ENCODE measurements at places on chromosomes 1 and 21. TPM values are rescaled to one million over a fixed set of nuclear protein-coding genes. Genes with fewer than 3 reads are reported as not detected.

Gene KCNT2
- 2.0 TPM for polyA plus RNA-seq

Gene ALPL
- polyA plus RNA-seq = 13.8 TPM

Gene ZBED6
- 0.92 TPM for polyA plus RNA-seq

Gene ZNF644
- polyA plus RNA-seq = 7.4 TPM

Gene RCAN1
- 49.9 TPM for polyA plus RNA-seq

Gene PCP4
- polyA plus RNA-seq = 45.1 TPM

Gene NBPF10
- polyA plus RNA-seq = 0.12 TPM

Gene KCNJ9
- polyA plus RNA-seq = 19.0 TPM

Gene SLC44A3
- polyA plus RNA-seq = 3.9 TPM

Gene LHX4
- 0.19 TPM for polyA plus RNA-seq

Gene AHCTF1
- 6.7 TPM for polyA plus RNA-seq

Gene PKP1
- 0.24 TPM for polyA plus RNA-seq

Gene OR14K1
- polyA plus RNA-seq = not detected

GRCh38 chr1:109807402-109807801 is 43.7 kb upstream of the EPS8L3 start:
- no peak for DNase-seq

DNA sequence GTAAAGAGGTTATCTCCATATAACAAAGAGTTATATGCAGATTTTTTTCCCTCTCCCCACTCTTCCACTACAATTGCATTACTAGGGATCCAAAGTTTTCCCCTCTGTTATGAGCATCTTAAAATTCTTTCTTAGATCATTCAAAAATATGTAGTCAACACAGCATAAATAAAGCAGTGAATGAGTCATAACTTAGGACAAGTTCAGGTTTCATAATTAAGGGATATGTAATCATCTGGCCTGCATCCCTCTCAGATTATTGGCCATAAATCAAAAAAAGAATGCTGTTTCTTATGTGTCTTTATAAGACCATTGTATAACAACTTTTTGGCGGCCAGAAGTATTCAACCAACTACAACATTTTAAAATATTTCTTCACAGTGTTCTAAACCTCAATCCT is 1526.1 kb downstream of the KCNT2 start:
- DNase-seq = no peak

- DNase-seq = no peak
Measured at GRCh38 chr1:158020886-158021620, 27.6 kb downstream of the KIRREL1 start.

DNA sequence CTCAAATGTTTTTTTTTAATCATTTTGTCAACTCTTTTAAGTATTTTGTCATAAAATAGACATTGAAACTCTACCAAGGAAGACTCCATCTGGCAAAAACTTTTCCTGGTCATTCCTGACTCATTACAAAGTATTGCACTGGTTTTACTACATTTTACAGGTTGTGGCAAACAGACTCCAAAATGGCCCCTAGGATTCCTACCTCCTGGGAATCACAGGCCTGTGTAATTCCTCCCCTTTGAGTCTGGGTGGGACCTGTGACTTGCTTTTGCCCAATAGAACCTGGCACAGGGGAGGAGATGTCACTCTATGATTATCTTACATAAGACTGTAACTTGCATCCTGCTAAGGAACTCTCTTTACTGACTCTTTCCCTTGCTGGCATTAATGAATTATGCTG is 123.6 kb upstream of the KCNJ6 start:
- no peak for DNase-seq

DNA sequence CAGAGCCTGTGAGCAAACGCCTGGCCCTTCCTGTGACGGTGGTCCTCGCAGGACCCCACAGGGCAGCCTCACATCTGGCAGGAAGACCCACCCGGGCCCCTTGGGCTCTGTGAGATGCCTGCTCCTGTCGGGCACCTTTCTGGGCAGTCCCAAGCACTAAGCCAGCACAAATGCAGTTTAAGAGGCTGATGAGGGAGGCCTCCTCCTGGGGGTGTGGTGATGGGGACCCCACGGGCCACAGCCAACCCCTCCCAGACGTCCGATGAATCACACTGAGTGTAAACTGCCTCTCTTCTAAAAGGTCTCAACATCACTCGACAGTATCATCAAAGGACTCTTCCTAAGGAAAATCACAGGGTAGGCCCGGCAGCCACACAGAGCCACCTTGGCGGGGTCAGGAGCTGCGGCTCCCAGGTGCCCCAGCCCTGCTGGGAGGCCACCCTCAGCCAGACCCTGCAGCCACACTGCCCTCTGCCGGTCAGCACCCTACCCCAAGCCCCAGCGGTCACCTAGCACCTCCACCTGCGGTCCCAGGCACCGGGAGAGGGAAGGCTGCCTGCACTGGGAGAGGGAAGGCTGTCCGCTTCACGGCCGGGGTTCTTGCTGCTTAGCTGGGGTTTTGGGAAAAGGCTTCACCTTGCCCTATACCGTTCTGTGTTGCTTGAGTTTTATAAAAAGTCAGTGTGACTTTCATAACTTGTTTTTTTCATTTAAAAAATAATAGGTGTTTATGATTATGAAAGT is 3.9 kb upstream of the PRKCZ start:
- DNase-seq = no peak

DNA sequence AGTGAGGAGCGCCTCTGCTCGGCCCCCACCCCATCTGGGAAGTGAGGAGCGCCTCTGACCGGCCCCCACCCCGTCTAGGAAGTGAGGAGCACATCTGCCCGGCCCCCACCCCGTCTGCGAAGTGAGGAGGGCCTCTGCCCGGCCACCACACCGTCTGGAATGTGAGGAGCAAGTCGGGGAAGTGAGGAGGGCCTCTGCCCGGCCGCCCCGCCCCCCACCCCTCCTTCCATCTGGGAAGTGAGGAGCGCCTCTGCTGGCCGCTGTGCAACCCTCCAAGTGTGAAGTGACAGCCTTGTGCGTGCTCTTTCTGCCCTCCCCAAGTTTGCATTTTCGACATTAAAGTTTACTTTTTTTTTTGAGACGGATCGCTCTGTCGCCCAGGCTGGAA is 5.1 kb upstream of the ZZZ3 start:
- DNase-seq = no peak

DNA sequence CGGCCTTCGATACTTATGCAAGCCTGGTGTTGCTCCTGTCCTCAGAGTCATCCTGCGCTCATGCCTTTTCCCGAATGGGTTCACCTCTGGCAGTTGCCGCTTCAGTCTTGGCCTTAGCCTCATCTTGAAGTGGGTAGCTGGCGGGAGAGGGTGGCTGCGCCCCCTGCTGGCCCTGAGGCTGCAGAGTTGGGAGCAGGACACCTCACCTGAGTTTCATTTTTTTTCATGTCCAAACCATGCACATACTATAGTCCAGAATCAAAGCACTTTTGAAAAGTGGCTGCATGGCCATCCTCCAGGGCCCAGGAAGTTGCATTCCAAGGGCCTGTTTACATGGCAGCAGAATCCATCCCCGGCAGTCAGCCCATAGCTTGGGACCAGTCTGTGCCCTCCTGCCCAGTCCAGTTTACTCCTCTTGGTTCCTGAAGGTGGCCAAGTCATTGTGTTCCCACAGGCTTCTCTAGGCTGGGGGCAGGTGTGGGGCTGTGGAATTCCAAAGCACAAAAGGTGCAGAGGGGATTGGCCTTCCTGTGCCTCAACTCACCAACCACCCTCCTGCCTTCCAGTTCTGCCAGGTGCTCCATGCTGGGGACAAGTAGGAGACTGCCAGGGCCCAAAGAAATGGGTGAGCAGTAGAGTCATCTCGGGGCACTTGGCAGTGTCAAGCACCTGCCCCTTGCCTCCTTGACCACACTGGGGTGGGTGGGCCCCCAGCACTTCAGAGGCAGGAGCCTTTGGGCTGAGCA is 44.0 kb downstream of the YARS1 start:
- peak; percentile 88 for DNase-seq

- DNase-seq = no peak
Measured at GRCh38 chr1:230206207-230206606, 139.2 kb downstream of the GALNT2 start.

- no peak for DNase-seq
Measured at GRCh38 chr1:2067981-2068380, 17.8 kb downstream of the PRKCZ start.

DNA sequence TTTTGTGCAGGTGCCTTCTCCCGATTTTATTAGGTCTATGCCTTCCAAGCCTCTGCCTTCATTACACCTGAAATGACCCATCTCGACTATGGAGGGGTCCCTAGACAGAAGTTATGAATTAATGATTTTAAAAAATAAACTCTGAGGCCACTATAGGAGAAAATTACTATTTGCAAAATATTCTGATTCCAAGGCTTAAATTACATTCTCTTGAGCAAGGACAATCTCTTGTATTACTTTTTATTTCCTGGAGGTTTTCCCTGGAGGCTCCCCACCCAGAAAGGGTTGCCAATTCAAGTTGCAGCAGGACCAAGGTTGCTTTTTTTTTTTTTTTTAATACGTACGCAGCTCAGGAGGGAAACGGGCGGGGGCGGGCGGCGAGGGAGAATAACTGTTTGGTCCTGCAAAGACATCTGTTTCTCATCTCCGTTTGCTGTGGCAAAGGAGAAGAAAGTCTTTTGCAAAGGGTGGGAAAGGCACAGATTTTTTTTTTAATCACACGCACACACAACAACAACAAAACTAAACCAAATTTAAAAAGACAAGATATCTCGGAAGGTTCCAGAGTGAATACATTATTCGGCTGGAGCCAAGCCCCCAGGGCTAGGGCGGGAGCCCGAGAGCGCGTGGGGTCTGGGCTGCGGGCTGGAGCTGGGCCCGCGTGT is 618 bp upstream of the SERTAD4 start:
- DNase-seq = no peak

DNA sequence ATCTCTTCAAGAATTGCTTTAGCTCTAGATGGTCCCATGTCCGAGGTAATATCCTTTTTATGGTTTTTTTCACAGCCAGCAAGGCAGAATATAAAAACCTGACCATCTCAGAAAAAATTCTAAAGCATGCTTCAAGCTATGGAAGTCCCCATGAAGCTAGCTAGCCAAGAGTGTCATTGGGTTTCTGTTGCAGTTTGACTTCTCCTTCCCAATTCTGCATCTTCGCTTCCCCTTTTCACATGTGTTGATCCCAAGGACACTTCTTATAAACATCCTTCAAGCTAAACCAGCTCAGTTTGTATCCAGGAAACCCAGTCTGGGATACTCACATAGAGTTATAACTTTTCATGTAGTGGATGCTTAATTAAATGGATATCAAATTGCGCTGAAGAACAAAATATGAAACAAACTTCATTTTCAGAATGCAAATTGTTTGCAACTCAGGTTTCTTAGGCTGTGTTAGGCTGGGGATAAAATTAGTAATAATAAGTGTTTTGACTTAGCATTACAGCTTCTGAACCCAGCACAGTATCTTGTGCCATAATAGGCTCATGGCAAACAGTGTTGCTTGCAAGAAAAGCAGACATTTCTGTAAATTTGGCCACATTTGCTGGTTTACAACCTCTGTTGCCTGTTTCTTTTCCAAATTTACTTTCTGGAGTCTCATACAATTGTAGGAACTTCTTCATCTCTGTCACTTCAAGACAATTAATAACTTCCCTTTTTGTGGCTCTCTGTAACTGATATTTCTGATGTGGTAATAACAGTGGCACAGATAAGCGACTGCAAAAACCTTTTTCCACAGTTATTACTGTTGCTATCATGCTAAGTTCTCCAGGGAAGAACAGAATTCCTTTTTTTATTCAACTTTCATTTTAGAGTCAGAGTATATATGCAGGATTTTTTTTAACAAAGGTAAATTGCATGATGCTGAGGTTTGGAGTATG is 53.2 kb downstream of the NCAM2 start:
- no peak for DNase-seq

- DNase-seq = no peak
Measured at GRCh38 chr1:12738934-12739333, 7.1 kb upstream of the CFAP107 start.

- DNase-seq = no peak
Measured at GRCh38 chr1:167683641-167684502, 37.9 kb upstream of the MPZL1 start.

Data from brain (organoid and tissue), 16 donors.